Aortic smooth muscle cell (primary cell): ENCODE measurements at places on chromosomes 16 and 17. TPM values are rescaled to one million over a fixed set of nuclear protein-coding genes. Genes with fewer than 3 reads are reported as not detected.

ZNRF1 gene
- total RNA-seq: 7.1 and 8.8 TPM in 2 replicates

CUEDC1 gene
- 11.9 and 14.4 TPM in 2 replicates for total RNA-seq

PDILT gene
- total RNA-seq: not detected in 2 replicates

GRAP gene
- 0.25 and 0.79 TPM in 2 replicates for total RNA-seq

LRRC75A gene
- 2.5 TPM in 2 replicates for total RNA-seq

FDXR gene
- total RNA-seq: 16.6 and 19.6 TPM in 2 replicates

C16orf74 gene
- total RNA-seq: 2.8 and 7.0 TPM in 2 replicates

DNASE1L2 gene
- total RNA-seq: 0.31 and 1.1 TPM in 2 replicates

CD300LB gene
- not detected in 2 replicates for total RNA-seq

ZNF267 gene
- 9.9 and 10.0 TPM in 2 replicates for total RNA-seq

KCNJ16 gene
- not detected in 2 replicates for total RNA-seq

NPIPB2 gene
- 3.7 and 6.6 TPM in 2 replicates for total RNA-seq

CLDN7 gene
- total RNA-seq: 3.5 and 8.2 TPM in 2 replicates

EPOP gene
- total RNA-seq: 0.26 and 0.37 TPM in 2 replicates

HSD11B2 gene
- not detected in 2 replicates for total RNA-seq

TPSD1 gene
- total RNA-seq: not detected in 2 replicates

SKAP1 gene
- total RNA-seq: 0.13 TPM in 1 of 2 replicates, not detected in the other

CIAPIN1 gene
- total RNA-seq: 43.6 and 45.6 TPM in 2 replicates

SLC6A2 gene
- total RNA-seq: not detected in 2 replicates

KIF2B gene
- not detected in 2 replicates for total RNA-seq

PRRT2 gene
- total RNA-seq: 0.26 and 0.56 TPM in 2 replicates

CES4A gene
- total RNA-seq: 1.3 and 1.4 TPM in 2 replicates

BAIAP2 gene
- total RNA-seq: 5.8 and 10.4 TPM in 2 replicates

TUBG1 gene
- total RNA-seq: 22.1 and 26.7 TPM in 2 replicates

ACAP1 gene
- total RNA-seq: 0.56 and 2.2 TPM in 2 replicates

RNU2-1 gene
- total RNA-seq: not detected in 2 replicates

HOXB1 gene
- total RNA-seq: not detected in 2 replicates

KRTAP9-2 gene
- total RNA-seq: not detected in 2 replicates

OTOP3 gene
- not detected in 2 replicates for total RNA-seq

UTP4 gene
- total RNA-seq: 12.9 and 17.4 TPM in 2 replicates
